ENCODE measurements at places on chromosomes 5 and 9.

DNA sequence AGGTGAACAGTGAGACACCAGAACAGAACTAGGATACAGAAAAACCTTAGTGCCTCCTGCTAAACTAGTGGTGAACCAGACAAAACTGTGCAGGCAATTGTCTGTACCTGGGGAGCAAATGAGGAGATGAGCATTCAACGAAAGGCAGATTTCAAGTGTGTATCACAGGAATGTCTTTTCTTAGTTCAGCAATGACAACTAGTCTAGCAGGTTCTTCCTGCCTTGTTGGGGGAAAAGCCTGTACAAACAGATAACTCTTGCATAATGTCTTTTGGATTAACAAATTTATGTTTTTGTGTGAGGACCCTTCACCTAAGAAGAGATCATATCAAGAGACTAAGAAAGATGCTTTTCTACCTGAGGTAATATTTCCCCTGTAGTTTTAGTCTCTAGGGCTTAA lies 21.8 kb upstream of the DENND4C start:
- no peak for DNase-seq

GRCh38 chr9:70003901-70004714 lies 39.5 kb upstream of the MAMDC2 start:
- DNase-seq: no peak

DNA sequence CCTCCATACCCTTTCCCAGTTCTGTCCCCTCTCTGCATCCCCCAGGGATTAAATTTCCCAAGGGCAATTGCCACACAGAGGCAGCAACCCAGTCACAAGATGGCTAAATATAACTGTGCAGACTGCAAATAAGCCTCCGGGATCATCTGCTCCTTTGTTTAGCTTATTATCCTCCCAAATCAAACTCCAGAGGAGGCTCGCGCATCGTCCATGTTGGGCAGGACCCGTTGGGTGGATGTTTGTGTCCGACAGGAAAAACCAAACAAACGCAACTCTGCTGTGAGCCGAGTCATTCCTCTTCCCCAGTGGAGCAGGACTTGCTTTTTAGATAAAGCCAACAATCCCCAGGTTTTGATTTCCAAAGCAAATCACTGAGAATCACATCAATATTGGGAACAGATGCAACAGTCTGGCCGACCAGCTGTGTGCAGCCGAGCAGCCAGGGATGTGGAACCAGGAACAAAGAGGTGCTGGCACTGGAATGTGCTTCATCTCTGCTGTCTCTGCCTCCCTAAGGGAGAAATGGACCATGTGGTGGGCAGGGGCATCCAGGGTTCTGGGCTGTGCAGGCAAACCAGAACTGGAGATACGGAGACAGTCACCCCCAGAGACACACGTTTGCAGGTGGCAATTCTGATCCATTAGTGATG lies 89.8 kb downstream of the PTTG1 start:
- no peak for DNase-seq

DNA sequence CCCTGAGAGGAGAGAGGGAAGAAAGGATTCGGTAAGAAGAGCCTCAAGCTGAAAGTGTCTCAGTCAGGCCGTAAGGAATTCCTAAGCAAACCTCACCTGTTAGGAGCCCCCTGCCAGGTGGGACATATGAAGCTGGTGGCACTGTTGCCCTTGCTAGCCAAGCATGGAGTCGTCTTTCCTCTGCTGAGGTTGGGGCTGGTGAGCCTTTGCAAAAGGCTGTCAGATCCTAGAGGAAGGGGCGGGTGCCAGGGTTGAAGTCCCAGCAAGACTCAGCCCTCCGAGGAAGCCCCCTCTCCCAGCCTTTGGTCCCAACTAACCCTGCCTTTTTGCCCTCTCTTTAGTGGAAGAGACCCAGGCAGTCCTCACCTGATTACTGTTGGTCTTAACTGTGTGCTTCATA lies 5.5 kb upstream of the SMIM32 start:
- DNase-seq: no peak

DNA sequence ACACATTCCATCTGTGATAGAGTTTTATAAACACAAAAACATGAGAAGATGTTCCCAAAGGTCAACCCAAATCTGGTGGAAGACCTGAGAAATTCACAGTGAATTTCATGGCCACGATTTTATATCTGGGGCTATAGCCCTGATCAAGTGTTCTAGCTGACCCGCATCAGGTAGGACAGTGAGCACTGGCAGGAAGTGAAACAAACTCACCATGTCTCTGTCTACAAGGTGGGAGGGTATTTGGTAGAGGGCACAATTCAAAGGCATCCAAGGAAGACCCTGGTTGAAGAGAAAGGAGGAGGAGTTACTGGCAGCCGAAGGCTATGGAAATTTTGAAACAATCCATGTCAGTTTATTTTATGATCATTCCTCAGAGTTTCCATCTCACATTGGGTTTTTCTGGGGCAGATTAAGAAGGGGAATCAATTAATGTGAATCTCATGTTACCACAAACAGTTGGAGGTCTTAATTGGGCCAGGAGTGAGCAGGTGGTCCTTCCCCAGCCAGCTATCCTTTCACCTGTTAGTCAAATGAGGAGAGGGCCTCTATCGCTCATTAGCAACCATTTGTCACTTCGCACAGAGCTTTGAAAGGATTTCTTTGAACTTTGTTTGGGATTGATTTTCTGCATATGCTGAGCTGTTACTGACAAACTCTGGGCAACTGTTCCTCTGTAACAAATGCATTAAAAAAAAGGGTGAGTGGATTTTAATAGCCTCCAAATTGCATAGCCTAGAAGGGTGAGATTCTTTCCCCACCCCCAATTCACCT lies 612.0 kb upstream of the CLINT1 start:
- no peak for DNase-seq

DNA sequence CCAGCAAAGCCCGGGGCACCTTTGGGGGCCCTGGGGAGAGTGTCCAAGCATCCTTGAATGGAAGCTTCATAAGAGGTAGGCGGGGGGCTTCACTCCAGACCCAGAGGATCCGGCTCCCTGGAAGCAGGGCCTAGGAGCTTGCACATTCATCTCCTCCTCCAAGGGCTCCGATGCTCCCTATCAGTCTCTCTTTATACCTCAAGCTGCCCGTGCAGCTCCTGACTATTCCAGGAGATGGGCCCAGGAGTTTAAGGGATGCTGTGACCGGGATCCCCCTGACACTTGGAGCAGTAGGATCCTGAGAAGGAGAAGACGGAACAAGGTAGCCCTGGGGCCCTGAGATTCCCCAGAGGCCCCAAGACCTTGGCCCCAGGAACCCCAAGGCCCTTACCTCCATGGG lies 25.9 kb downstream of the CSF1R start:
- no peak for DNase-seq

DNA sequence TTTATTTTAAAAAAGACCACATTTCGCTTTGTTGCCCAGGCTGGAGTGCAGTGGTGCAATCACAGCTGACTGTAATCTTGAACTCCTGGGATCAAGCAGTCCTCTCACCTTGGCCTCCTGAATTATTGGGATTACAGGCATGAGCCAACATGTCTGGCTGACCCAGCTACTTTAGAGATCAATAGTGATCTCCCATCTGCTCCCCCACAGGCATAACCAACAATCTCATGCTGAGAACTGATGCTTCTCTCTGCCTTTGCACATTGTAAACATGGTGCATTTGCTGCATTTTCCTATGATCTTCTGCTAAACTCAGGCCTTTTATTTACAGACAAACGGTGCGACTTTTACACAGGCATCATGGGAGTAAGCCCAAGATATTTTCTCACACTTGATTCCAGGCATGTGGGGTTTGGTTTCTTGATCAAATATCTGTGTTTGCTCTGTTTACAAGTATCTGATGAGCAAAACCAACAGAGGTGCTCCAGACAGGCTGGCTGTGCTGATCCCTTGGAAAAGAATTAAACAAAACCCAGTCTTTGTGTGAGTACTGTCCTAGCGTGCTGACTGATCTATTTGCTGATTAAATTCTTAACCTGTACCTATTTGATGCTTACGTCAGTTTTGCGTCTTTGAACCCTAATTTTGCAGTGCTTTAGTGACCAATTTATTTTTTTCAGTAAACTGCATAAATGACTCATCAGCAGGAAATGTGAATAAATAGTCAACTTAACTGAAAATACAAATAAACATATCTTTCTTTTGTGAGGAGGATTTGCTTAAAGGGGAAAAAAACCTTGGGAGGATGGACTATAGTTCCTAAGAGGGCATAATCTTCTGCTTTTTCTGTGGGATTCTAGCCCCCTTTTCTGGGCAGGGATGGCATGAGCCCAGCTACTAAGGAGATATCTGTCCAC lies 191.7 kb upstream of the NR3C1 start:
- DNase-seq: no peak

- no peak for DNase-seq
Measured at GRCh38 chr5:83285661-83286398, 185.7 kb upstream of the VCAN start.

- DNase-seq: peak; percentile 83
Measured at GRCh38 chr5:14440582-14441431, 140.8 kb upstream of the OTULINL start.

- DNase-seq: no peak
Measured at GRCh38 chr9:9874270-9874669, 738.5 kb downstream of the PTPRD start.

DNA sequence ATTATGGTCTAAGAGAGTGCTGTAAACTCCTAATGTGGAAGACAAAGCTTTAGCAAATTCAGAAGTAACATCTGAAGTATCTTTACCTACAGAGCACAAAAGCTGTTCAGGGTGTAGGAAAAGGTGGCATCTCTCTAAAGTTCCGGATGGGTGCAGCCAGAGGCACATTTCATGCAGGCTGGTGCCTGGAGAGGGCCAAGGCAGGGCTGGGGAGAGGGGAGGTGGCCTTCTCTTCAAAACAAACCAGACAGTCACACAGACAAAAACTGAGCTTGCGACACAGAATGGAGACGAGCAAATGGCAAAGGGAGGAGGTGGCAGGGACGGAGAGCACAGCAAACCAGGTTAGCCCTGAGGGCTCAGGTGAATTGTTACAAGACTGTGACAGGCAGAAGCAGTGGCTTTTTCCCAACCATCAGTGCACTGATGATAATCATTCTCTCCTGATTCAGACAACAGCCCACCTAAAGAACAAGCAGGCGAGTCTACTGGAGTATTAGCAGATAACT lies 121.5 kb upstream of the PCA3 start:
- no peak for DNase-seq

DNA sequence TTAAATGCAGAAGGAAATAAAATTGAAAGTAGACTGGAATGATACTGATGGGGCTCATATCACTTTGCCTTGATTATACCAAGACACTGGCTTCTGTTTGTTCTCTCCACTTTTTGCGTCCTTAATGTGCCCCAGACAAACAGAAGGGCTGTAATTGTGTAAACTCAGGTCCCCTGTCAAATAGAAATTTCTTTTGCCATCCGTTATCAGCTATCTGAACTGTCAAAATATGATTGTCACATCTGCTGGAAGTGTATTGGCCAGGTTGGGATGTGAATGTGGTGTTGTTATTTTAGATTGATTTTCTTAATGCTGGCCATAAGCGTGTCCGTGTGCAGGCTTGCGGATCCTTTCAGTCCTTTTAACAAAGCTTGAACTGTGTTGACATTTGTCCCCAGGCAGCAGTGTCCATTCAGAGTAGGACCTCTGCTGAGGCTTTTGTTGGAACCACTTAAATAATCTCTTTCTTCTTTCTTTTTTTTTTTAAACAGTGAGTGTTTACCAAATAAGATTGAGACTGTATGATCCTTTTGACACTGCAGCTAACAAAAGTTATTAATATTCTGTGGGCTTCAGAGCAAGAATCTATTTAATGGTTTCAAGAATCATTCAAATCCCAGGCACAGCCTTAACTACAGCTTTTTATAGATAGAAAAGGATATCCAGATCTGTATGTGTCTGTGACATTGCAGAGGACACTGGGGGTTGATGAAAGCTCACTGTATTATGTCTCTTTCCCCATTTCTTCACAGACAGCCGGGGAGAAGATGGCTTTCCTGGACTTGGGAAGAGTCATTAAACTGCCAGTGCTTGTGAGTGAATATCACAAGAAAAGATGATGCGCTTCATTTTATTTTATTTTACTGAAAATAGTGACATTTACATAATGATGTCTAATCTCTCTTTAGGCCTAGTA lies 171.7 kb downstream of the ZNF608 start:
- DNase-seq: no peak

DNA sequence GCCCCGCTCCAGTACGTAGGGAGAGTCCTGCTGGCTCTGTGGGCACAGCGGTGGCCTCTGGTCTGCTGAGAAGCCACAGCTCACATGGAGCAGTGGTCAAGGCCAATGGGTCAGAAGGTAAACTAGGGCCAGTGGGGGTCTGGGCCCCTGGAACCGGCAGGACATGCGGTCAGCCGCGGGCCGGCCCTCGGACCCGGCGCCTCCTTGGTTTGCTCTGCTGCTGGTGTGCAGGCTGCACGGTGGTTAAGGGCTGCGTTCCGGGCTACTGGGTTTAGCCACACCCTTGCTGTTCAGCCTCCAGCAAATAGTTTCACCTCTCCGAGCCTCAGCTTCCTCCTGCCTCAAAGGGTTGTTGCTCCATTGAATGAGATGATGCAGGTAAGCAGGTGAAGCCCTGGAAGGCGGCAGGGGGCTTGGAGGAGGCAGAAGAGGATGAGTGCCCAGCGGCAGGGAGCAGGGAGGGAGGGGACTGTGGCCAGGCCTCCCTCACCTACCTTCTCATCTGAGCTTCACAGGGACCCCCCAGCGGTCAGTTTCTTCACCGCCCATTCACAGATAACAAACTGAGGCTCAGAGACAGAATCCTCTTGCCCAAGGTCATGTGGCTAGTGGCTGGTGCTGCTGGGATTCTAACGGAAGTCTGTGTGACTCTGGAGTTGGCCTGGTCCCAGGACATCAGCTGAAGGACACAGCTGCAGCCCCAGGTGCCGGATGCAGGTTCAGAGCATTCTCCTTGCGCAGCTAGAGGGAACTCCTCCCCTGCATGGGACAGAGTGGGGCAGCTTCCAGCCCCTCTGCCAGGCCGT lies 3.7 kb upstream of the COL5A1 start:
- DNase-seq: no peak

GRCh38 chr9:23822261-23823169 lies 3.5 kb downstream of the ELAVL2 start:
- DNase-seq: no peak

- no peak for DNase-seq
Measured at GRCh38 chr5:97427235-97427634, 244.2 kb upstream of the RIOK2 start.

GRCh38 chr9:114981063-114981462 lies 50.7 kb upstream of the TNFSF8 start:
- DNase-seq: no peak

DNA sequence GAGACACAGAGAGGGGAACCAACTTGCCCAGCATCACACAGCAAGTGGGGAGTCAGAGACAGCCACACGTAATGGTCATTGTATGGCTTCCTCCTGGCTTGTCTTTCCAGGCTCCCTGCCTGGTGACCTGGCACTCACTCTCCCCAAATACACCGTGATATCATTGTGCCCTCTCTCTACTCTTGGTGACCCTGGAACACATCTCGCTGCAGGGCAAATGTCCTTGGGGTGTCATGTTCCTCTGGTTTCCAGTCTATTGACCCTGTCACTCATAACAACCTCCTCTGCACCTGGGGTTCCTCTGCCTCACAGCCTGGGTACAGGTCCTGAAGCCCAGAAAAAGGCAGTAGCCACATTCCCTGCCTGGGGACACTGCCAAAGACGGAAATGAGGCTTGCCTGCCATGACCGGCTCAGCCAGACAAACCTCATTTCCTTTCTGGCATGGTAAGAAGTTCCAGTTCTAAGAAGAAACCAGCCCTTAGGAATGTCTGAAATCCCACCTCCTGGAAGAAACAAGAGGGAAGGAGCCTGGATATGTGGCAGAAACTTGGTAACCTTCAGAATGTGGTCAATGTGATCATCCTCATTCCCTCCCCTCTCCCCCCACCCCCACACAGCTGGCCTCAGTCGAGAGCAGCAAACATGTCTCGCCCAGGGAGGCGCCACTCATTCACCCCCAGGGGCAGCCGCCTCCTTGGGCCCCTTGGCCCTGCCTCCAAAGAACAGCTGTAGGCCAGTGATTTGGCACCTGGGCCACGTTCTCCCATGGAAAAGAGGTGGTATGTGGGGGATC lies 30.6 kb upstream of the SMU1 start:
- DNase-seq: peak; percentile 12

Measured in NCI-H226 (cell line).